Fibroblast of the aortic adventitia (primary cell): ENCODE measurements at places on chromosomes 12 and 14. TPM values are rescaled to one million over a fixed set of nuclear protein-coding genes. Genes with fewer than 3 reads are reported as not detected.

The C14orf180 gene
- not detected in 2 replicates for total RNA-seq

The CCDC175 gene
- not detected in 2 replicates for total RNA-seq

The PLXNC1 gene
- 4.3 and 6.1 TPM in 2 replicates for total RNA-seq

The RDH5 gene
- 13.3 and 17.7 TPM in 2 replicates for total RNA-seq

The DAO gene
- not detected in 2 replicates for total RNA-seq
